ENCODE measurements at places on chromosomes 12 and 14.

DNA sequence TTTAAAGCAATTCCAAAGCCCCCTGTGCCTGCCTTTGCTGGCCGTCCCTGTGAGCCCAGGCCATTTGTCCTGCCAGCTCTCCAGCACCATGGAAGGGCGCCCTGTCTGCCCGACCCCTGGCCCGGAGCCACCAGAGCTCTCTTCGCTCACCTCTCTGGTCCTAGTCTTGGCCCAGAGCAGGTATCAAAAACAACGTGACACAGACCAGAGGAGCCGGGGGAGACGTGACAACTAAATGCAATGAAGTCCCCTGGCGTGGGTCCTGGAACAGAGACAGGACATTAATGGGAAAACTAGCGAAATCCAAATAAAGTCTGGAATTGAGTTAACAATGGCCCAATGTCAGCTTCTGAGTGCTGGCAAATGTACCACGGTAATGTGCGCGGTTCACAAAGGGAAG lies 83.2 kb upstream of the DIO3 start:
- no peak for DNase-seq

GRCh38 chr12:49874142-49874897 lies 29.4 kb downstream of the FAIM2 start:
- peak; percentile 35 for DNase-seq

DNA sequence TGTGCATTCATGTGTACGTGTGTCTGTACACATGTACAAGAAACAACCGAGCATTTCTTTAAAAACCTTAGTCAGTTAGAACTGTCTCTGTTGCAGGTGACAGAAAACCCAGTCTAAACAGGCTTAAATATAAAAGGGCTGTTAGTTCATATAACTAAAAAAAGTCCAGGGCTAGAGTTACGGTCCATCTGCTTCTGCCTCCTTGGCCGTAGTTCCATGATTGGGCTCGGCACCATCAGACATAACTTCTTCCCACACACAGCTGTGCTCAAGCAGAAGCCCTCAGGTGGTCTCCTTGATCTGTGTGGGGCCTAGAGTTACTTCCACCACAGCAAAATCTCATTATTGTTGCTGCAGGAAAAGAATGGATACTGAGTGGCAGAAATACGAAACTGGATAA lies 34.6 kb downstream of the CKB start:
- DNase-seq, result no peak

- DNase-seq, result no peak
Measured at GRCh38 chr12:131387281-131388163, 323.4 kb upstream of the SFSWAP start.

DNA sequence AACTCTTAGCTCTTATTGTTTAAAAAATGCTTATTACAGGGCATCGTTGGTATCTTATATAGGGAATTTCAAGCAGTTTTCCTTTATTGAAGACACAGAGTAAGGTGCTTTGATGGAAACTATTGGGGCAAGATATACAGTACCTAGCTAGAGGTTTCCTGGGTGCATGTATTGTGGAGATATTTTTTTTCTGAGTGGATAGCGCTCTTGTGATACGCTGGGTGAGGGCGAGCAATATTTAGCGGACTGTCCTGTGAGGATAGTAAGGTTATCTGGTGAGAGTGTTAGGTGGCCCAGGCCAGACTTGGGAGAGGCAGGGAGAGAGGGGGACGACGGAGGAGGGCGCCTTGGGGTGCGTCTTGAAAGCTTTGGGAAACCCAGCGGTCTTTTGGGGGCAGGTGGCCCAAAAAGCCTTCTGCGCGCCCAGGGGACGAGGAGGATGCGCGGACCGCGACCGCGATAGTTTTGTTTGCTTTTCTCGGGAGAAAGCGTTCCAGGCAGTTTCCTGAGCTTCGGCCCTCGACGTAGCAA lies 596 bp upstream of the BICD1 start:
- no peak for DNase-seq

DNA sequence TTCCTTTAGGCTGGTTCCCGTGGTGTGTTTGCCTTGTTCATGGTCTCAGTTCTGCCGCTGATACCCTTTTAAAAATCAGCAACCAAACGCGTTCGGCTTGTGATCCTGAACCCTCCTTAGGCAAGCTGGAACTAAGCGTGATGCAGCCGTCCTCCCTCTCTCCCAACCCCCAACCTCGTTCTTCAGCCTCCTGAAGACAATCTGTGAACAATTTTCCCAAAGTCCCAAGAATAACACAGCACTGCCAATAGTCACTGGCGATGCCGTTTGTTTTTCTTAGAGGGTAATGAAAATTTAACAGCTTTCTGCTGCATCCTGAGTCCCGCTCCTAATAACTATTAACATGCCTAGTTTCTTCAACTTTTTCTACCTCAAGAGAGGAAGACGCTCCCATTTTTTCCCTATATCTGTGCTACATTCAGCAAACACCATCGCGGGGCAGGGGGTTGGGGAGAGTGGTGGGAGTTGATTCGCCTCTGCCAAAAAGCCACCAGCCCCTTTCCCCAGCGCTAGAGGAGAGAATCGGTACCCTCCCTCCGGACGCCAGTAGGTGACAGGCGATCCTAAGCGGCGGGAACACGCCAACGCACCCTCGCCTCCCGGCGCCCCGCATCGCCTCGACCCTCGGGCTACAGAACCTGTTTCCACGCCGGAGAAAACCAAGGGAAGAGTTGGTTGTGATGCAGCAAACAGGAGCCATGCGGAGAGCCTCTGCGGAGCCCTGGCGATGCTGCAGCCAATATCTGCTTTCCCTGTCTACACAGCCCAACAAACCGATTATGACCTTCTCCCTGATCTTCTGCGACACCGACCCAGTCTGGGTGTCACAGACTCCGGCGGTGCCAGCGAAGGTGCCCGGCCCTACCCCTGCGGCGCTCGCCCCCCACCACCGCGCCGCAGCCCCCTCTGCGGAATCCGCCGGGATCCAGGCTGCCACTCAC lies 752 bp downstream of the PRICKLE1 start:
- DNase-seq, result no peak

DNA sequence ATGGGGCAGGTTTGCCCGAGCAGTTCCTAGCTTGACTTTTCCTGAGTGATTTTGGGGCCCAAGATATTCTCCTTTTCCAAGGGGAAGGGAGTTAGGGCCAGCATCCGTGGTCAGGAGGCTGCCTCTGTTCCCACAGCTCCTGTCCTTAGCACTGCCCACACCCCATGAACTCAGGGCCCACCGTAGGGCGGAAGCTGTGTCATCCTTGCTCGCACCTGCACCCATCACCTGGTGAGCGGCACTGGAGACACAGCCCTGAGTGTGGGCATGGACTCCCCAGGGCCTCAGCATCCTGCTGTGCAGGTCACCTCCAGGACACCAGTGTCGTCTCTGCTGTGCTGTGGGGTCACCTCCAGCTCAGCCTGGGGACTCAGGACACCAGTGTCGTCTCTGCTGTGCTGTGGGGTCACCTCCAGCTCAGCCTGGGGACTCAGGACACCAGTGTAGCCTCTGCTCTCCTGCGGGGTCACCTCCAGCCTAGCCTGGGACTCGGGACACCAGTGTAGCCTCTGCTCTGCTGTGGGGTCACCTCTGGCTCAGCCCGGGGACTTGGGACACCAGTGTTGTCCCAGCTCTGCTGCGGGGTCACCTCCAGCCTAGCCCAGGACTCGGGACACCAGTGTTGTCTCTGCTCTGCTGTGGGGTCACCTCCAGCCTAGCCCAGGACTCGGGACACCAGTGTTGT lies 322.9 kb downstream of the ADGRD1 start:
- no peak for DNase-seq

DNA sequence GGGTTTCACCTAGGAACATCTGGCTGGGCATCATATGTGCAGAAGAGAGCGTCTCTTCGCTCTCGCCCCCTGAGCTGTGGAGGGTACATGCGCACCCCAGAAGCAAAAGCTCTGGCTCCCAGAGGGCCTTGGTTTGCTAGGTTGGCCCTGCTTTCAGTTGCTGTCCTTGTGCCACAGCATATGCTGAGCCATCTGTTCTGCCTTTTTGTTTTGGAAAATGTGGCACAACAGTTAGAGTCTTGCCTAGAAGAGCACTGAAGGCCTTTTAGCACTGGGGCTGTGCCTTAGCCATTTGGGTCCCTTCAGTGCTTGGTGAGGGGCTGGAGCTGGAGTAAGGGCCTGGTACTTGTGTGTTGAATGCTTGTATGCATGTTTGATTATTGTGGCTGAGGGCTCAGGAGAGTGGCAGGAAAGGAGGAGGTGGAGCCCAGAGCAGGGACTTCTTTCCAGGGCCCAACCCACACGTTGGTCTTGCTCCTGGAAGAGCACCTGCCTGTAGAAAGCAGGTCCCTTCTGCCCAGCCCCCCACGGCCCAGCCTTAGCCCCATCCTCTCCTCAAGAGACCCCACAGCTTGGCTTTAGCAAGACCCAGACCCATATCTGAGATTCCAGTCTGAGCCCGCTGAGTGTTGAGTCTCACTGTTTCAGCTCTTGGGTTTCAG lies 113.7 kb downstream of the SLC25A47 start:
- DNase-seq, result no peak

- no peak for DNase-seq
Measured at GRCh38 chr12:45302621-45303369, 86.9 kb downstream of the ANO6 start.

GRCh38 chr12:7344833-7345606 lies 41.1 kb downstream of the ACSM4 start:
- DNase-seq, result peak; percentile 2

DNA sequence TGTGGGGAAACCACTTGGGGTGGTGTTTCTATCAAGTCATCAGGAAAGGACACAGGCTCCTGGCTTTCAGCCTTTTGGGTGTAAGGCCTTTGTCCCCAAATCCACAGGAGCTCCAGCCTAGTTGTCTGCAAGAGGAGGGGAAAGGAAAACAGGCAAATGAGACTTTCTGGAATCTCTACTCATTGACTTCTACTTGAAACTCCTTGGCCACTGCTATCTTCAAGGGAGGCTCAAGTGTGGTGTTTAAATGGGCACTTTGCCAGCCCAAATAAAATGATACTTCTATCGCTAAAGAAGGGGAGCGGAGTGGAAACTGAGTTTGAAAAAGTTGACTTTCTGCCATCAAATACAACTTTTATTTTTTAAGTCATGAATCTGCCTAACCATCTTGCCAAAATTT lies 445.9 kb upstream of the RGS6 start:
- no peak for DNase-seq

- no peak for DNase-seq
Measured at GRCh38 chr14:55957950-55958349, 160.3 kb upstream of the PELI2 start.

GRCh38 chr14:22472466-22472865 lies 116.6 kb downstream of the DAD1 start:
- no peak for DNase-seq

DNA sequence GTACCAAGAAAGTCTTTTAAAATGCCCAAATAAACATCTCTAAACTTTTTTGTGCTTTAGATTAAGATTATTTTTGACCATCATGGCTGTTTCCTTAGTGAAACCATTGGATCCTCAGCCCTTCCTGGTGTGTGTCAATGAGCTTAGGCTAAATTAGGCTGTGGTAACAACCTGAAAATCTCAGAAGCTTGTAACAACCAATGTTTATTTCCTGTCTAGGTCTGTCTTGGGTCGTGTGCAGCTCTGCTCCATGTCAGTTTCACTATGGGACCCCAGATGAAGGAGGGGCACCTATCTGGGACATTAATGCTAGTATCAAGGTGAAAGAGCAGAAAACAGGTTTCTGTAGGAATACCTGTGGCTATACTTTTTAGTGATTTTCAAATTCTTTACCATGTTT lies 49.9 kb downstream of the KCNMB4 start:
- no peak for DNase-seq

GRCh38 chr12:131369094-131369845 lies 341.6 kb upstream of the SFSWAP start:
- no peak for DNase-seq

DNA sequence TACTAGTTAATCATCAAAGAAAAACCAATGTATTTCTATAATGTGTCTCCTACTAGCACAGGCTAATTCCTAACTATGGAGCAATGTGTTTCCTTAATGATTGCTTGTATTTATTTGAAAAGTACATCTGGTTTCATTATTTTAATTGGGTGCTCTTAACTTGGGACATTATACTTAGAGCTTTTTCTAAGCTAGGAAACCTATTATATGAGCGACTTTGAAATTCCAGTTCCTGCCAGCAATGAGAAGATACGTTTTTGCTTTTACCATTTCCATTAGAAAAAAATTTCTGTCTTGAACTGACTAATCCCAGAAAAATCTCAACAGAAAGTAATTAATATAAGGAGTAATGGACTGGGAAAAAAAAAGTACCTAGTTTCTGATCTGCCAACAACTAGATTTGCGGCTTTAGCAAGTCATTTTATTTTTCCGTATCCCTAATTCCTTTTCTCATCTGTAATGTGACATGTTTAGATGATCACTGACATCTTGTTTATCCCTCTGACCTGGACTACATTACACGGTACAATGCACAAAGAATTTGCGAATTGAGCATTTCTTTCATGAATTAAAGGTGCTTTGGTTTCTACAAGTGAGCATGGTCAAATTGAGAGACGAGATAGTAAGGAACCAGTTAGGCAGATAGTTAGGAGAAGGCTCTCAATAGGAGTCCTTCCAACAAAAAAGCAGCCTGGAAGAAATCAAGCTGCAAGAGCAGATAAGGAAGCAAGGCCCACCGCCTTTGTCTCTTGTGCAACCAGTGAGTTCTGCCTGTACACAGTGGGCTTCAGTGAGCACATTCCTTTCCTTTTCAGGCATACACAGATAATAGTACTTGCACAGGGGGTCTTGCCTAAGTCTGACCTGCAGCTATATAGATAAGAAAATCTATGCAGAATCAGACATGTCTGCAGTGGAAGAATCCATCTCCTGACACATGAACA lies 1765.0 kb upstream of the FLRT2 start:
- peak; percentile 18 for DNase-seq

DNA sequence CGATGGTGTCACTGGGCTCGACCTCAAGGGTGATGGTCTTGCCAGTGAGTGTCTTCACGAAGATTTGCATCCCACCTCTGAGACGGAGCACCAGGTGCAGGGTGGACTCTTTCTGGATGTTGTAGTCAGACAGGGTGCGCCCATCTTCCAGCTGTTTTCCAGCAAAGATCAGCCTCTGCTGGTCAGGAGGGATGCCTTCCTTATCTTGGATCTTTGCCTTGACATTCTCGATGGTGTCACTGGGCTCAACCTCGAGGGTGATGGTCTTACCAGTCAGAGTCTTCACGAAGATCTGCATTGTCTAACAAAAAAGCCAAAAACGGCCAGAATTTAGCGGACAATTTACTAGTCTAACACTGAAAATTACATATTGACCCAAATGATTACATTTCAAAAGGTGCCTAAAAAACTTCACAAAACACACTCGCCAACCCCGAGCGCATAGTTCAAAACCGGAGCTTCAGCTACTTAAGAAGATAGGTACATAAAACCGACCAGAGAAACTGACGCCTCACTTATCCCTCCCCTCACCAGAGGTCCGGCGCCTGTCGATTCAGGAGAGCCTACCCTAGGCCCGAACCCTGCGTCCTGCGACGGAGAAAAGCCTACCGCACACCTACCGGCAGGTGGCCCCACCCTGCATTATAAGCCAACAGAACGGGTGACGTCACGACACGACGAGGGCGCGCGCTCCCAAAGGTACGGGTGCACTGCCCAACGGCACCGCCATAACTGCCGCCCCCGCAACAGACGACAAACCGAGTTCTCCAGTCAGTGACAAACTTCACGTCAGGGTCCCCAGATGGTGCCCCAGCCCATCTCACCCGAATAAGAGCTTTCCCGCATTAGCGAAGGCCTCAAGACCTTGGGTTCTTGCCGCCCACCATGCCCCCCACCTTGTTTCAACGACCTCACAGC lies 717 bp downstream of the UBC start:
- DNase-seq, result peak; percentile 71

GRCh38 chr12:26789731-26790644 lies 43.0 kb downstream of the ITPR2 start:
- peak; percentile 90 for DNase-seq

- no peak for DNase-seq
Measured at GRCh38 chr14:67544590-67544989, 11.5 kb downstream of the PLEKHH1 start.

- DNase-seq, result no peak
Measured at GRCh38 chr12:15939111-15939510, 28.0 kb downstream of the DERA start.
